Peyer's patch (tissue), 4 donors: ENCODE measurements at places on chromosomes 13 and 19. TPM values are rescaled to one million over a fixed set of nuclear protein-coding genes. Genes with fewer than 3 reads are reported as not detected.

- DNase-seq = no peak
Measured at GRCh38 chr13:29457299-29457698, 138.2 kb downstream of the SLC7A1 start.

DNA sequence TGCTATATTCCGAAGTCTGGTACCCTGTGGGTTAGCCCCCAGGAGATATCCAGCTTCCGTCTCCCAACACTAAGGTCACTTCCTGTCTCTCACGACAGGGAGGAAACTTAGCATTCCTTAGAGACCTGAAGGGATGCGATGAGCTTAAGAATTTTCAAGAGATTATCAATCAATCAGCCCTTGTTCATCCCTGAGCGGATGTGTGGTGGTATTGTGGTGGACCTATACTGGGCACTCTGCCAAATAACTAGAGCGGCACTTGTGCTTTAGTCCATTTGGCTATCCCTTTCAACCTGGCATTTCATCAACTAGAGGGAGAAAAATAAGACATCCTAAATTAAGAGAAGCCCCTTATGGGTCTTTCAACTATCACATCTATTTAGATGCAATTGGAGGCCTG lies 30.9 kb upstream of the ZNF562 start:
- DNase-seq = no peak

GRCh38 chr13:68173111-68173510 lies 943.0 kb upstream of the PCDH9 start:
- no peak for DNase-seq

IL11 gene
- total RNA-seq = not detected

GRCh38 chr13:30331331-30331771 lies 24.0 kb upstream of the KATNAL1 start:
- DNase-seq = no peak

GRCh38 chr13:100473087-100473486 lies 115.5 kb downstream of the GGACT start:
- no peak for DNase-seq

DNA sequence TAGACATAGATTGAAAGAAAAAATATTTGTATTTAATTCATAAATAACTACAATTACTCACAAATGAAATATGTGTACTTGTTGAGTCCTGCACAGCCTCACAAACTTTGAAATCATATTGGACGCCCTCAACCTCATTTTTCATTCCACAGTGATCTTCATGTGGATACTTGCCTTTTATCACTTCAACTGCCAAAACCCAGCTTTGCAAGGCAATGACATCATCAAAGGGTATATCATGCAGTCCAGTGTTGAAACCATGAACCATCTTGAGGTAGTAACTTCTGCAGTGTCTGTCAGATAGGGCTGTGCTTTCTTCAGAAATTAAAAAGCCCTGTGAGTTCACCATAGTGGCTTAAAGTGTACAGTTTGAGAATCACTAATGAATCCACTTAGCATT lies 82.2 kb downstream of the HS6ST3 start:
- no peak for DNase-seq

DNA sequence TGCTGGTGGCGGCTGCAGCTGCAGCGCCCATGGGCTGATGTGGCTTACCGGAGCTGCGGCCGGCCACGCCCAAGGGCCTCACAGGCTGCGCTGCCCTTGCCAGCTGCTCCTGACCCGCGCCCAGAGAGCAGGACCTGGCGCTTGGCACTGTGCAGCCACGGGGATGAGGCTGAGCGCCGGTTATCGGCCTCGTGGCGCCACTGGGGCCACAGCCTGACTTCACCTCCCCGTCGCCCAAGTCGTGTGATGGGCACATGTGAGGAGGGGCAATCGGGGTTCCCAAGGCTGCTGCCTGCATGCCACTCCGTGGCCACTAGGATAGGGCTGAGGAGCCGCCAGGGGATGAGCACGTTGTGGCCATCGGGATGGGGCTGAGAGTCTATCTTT lies 77.2 kb upstream of the PABPC3 start:
- DNase-seq = no peak

GRCh38 chr13:106274551-106275203 lies 260.8 kb downstream of the EFNB2 start:
- no peak for DNase-seq

DNA sequence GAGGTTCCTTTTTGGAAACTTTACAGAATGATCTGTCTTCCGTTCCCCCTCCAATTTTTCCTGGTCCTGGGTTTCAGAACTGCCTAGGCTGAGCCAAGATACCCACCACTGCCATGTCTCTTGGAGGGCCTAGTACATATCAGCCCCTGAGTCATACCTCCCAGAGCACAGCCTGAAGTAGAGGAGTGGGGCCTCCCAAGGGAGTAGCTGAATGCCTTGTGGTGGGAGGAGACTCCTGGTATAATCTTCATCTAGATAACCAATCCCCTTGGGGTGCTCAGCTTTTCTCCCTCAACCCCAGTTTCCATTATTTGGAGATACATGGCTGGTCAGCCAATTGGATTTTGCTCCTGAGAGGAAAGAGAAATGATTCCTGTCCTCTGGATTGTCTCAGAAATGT lies 30.3 kb downstream of the ZNF763 start:
- DNase-seq = no peak

SMIM44 gene
- total RNA-seq = not detected

- no peak for DNase-seq
Measured at GRCh38 chr13:91891141-91891540, 492.7 kb downstream of the GPC5 start.

POU2F2 gene
- 0.88 TPM for total RNA-seq
